ENCODE measurements at places on chromosomes 6 and 20.

DNA sequence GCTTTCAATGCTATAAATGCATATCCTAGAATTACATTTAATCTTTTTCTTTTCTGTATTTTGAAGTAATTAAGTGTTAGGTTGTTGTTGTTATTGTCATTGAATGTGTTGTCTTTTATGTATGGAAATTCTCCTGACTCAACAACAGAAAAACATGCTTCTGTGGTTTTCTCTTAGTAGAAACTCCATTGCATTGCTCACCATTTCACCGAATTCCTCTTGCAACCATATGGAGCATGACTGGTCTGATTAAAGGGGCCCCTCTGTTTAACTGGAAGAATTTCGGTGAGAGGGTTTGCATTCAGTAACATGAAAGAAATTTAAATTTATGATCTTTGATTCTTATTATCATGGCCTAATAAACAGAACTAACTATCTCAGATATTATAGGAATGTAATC is 454.3 kb upstream of the JARID2 start:
- DNase-seq = no peak

DNA sequence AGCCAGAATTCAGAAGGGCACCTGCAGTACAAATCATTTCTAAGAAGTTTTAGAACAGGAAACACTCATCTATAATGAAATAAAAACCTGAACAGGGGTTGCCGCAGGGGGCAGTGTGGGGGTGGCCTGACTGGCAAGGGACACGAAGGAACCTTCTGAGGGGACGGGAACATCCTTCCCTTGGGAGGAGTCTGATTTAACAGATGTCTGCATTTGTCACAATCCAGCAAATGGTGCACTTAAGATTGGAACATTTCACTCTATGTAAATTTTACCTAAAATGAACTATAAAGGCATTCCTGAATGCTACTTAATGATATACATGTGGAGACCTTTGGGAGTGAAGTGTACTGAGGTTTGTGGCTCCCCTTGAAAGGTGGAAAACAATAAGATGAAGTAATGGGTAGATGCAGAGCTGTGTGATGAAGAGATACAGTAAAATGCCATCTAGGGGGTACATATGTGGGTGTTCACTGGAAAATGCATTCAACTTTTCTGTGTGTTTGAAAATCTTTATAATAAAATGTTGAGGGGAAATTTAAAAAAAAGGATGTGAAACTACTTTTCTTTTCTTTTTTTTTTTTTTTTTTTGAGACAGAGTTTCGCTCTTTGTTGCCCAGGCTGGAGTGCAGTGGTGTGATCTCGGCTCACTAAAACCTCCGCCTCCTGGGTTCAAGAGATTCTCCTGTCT is 89.5 kb downstream of the SNX5 start:
- DNase-seq = no peak

DNA sequence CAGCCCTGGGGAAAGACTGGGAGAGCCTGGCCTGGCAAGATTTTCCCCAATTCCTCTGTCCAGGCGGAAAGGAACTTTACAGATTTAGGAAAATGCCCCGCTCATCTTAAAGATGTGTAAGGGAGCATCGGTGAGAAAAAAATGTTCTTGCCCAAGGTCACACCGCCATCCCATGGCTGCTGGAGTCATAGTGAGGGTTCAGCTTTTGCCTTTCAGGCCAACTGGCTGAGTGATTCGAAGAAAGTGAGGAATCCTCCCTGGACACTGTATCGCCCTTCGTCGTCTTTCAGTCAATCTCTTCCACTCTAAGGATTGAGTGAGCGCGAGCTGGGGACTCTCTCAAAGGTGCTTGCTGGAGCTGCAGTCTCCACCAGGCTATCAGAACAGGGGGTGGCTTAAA is 1.4 kb downstream of the WFDC2 start:
- no peak for DNase-seq

GRCh38 chr20:39857187-39857586 is 831.8 kb downstream of the MAFB start:
- no peak for DNase-seq

GRCh38 chr6:99241905-99242534 is 107.5 kb downstream of the FAXC start:
- no peak for DNase-seq

- DNase-seq = no peak
Measured at GRCh38 chr6:82686719-82687118, 323.1 kb downstream of the TPBG start.

DNA sequence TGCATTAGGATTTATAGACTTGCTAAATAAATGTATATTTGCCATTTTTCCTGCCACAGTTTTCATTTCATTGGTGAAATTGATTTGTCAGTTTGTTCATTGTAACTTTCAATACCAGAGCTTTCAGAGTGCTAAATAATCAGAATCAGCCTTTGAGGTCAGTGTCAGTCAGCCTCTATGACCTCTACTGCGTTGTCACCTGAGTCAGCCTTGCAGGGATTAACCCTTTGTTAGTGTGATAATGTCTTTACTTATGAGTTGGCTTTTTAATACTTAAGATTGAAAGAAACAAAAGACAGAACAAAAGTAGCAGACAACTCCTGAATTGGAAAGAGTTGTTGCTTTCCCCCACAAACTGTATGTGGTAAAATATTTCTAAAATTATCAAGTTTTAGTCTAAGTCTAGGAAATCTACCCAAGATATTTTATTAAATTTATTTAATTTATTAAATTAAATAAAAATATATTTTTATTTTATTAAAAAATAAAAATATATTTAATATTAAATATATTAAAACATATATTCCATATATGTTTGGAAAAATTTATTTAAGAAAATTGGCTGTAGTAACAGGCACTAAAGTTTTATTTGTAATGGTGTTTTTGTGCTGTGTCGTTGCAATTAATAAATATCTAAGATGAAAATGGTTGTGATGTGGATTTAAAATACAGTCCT is 125.2 kb downstream of the AFG1L start:
- no peak for DNase-seq

DNA sequence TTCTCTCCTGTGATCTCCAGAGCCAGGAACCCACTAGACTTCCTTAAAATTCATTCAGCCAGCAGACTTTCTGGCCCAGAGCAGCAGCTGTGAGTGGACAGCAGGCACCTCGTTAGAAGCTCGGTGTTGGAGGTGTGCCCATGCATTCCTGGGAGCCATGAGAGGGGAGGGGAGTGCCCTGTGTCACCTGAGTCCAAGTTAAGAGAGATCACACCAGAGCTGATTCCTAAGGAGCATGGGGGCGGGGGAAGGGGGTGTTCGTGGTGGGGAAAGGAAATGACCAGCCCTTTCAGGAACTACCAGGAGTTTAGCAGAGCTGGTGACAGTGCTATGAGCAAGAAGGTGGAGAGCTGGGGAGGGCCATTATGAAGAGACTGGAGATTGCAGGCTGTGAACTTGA is 46.9 kb downstream of the GFRA4 start:
- DNase-seq = no peak

DNA sequence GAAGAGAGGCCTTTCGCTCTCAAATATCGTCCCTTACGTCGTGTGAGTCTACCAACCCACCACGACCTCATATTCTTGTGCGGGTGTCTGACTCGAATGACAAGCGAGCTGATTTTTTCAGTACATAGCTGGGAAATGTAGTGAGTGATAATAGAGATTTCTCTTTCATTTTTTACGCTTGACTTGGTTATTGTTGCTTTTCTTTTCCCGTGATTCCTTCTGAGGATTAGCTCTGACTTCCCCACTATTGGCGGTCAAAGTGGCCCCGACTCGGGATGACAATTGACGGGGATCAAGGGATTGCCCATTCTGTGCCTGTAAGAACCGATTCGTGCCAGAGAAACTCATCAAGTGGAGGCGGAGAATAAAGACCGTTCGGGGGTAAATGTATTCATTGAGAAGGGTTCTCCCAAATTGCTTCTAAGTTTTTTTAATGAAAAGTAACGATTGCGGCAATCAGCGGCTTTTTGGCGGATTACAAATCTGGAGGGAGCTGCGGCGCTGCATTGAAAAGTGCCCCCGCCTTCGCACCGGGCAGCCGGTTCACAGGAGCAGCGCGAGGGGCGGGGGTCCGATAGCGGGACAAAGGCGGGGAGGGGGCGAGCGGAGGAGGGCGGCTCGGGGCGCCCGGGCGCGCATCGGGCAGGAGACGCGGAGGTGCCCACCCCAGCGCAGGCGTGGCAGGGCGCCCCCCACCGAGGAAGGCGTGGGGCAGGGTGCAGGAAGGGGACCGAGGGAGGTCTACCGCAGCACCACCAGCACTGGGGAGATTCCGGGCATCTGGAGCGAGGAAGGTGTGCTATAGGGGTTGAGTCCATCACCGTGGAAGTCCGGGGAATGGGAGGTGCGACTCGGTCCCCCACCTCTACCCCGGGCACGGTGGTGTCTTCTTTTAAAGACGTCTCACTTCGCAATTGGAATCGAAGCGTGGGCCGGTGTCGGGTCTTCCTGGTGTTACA is 44.5 kb upstream of the OSTM1 start:
- no peak for DNase-seq

DNA sequence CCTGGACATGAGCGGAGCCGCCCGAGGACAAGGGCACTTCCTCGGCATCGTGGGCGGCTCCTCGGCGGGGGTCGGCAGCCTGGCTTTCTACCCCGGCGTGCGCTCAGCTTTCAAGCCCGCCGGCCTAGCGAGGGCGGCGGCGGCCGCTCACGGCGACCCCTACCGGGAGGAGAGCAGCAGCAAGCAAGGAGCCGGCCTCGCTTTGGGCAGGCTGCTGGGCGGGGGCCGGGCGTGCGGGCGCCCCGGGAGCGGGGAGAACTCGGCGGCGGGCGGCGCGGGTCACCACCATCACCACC is 6.7 kb downstream of the PRDM13 start:
- no peak for DNase-seq

DNA sequence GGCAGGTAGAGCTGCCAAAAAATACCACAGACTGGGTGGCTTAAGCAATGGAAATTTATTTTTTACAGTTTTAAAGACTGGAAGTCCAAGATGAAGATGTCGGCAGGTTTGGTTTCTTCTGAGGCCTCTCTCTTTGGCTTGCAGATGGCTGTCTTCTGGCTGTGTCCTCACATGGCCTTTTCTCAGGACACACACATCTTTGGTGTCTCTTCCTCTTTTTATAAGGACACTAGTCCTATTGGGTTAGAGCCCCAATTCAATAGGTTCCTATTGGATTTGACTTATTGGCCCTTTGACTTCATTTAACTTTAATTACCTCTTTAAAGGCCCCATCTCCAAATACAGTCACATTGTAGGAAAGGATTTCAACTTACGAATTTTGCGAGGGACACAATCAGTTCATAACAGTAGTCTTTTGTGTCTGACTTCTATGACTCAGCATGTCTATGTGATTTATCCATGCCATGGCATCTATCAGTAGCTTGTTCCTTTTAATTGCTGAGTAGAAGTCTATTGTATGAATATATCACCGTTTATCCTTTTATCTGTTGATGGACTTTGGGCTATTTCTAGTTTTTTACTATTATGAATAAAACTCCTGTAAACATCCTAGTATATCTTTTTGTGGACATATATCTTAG is 11.0 kb upstream of the TCP11 start:
- no peak for DNase-seq

- no peak for DNase-seq
Measured at GRCh38 chr6:21666201-21666691, 72.7 kb downstream of the SOX4 start.

DNA sequence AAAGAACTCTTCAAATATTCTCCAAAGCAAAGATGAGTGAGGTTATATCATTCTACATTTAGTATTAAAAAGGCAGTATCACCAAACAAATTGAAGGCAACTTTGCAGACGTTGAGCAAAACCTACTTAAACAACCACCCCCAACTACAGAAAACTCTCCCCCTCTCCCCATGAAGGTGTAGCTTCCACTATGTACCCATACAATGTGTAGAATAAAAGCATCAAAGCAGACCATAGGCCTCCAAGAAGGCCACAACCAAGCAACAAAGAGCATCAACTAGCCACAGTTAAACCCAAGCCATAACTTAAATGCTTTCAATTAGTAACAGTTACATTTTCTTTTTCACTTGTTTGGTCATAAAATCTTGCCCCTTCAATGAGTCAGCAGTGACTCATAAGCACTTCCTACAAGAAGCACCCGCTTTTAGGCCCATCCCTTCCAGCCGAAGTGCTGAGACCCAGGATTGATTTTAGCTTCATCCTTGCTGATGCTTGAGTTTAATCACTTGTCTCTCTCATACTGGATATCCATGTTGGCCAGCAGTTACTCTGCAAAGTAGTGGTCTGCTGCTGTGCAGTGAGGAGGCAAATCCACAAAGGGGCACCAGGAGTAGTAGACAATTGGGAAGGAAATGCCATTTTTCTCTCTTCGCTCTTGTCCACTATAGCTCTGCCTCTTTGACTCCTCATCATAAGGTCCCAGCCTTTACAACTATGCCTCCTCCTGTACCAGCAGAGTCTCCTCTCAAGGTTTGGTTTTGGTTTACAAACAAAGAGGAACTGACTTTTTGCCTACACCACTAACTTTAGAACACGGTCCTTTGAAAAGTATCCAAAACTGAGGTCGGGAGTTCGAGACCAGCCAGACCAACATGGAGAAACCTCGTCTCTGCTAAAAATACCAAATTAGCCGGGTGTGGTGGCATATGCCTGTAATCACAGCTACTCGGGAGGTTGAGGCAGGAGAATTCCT is 8.4 kb upstream of the NUP153 start:
- no peak for DNase-seq

DNA sequence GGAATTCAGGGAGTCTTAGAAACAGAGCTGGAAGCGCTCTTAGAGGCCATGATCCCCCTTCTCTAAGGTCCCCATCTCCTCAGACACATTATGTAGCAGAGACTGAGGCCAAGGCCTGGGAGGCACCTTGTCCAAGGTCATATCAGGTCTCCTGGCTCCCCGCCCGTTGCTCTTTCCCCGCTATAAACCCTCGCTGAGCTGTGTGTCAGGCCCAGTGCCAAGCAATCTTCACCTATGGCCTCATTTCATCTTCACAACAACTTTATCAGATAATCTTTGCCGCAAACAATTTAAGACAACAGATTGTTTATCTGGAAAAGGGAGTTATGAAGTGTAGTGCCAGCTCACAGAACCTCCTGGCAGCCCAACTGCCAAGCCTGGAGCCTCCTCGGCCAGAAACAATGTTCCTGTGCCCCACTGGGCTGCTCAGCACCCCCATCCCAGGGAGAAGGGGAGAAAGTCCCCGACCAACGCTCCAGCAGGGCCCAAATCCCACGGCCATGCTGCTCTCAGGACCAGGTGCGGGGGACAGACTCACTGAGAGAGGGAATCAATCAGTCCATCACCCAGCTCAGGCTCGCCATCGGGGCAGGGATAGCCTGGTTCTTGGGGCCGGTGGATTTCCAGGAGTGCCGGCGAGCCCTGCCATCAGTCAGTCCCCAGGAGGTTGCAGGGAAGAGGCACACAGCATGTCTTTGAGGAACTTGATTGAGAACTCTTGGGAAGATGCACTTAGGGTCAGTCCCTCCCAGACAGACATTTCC is 16.9 kb upstream of the FANCE start:
- DNase-seq = no peak

- DNase-seq = no peak
Measured at GRCh38 chr20:30922129-30922528, 335.3 kb upstream of the DEFB115 start.

GRCh38 chr6:31005249-31006020 is 4.8 kb upstream of the MUC22 start:
- no peak for DNase-seq

DNA sequence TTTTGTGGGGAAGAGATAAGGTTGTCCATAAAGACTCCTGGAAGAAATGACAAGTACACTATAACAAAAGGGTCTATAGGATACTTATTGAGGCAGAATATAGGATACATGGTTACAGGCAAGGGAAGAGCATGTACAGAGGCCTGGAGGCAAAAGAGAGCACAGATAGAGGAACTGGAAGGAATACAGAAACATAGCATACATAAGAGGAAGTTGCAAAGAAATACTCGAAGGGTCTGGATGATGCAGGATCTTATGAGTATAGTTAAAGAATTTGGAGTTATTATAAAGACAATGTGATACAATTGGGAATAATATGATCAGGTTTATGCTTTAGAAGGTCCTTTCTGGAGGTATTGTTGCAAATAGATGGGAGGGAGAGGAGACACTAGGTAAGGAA is 592.7 kb upstream of the POU3F2 start:
- no peak for DNase-seq

Measured in activated T-helper 1 cell treated with Interleukin-2 at 50 U/mL for 16 hours (primary cell).